ENCODE measurements at places on chromosomes 5 and 9. TPM values are rescaled to one million over a fixed set of nuclear protein-coding genes. Genes with fewer than 3 reads are reported as not detected.

- no peak for DNase-seq
Observed at GRCh38 chr5:55920784-55921183, 69.6 kb downstream of the IL31RA start.

GRCh38 chr9:20580673-20581072, 41.6 kb downstream of the MLLT3 start:
- no peak for DNase-seq

DNA sequence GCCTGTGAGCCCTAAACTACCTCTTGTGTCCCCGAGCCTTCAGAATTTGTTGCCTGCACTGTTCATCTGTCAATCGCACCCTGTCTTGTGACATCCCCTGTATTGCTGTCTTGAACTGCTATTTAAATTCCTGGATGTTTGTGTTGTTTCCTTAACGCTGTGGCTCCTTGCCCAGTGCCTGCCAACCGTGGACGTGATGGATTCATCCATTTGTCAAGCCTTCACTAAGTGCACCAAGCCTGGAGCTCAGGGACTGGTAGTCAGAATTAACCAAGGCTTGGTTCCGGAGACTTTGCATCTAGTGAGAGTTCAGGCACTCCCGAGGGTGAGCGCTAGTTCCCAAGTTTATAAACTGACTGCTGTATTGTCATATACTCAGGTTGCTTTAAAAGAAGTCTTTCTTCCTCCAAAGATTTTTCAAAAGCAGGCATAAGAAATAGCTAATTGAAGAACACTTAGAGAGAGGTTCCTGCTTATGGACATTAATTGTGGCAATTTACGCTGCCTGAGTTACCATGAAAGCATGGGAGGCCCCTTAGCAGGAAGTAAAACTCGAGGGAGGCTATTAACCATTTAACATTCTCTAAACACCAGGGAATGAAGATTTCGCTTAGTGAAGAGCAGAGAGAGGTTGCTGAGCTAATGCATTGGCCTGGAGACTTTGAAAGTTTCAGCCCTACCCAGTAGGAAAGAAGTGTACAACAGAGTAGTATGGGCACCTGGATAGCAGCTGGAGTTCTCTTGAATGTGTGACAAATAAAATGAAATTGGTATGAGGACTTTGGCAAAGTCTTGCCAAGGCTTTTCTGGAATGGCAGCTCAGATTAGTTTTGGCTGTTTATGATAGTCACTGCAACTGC, 29.0 kb downstream of the RGS3 start:
- no peak for DNase-seq

Gene C1QTNF3
- 1.1 TPM for polyA plus RNA-seq

Gene MRNIP
- polyA plus RNA-seq, result 14.9 TPM

DNA sequence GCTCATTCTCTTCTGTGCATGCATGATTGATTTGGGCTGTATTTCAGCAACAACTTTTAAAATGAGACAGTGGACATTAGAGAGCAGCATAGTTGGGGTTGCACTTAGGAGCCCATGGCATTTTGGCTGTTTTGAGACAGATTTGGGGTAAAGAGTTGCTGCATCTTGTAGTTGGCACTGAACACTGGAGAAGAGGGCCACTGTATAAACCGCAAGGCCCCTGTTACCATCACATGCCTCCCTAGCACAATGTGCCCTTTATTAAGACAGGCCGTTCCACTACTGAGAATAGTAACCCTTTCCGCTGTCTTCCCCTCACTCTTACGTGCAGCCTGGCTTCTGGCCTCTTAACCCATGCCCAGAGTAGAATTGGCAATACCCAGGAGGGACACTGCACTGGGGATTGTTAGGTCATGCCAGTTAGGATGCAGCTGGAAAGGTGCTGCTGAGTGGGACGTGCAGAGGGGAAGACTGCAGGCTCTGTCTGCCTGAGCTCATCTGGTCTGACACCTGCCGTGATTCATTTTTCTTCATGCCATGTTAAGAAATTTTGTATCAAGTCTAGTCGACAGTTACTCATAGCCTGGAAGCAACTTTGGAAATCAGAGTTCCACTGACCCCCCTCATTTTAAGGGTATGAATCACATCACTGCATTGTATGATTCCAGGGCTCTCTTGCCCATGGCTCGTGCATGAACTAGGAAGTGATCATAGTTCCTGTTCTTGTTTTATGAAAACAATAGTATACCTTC, 146.9 kb upstream of the DMRT1 start:
- peak; percentile 94 for DNase-seq

GRCh38 chr9:114272739-114273431, 50.0 kb upstream of the ORM1 start:
- DNase-seq, result no peak

Gene IFT74
- polyA plus RNA-seq, result 9.1 TPM

GRCh38 chr5:157203417-157203816, 22.8 kb downstream of the ITK start:
- no peak for DNase-seq

Gene CACFD1
- polyA plus RNA-seq, result 6.0 TPM

DNA sequence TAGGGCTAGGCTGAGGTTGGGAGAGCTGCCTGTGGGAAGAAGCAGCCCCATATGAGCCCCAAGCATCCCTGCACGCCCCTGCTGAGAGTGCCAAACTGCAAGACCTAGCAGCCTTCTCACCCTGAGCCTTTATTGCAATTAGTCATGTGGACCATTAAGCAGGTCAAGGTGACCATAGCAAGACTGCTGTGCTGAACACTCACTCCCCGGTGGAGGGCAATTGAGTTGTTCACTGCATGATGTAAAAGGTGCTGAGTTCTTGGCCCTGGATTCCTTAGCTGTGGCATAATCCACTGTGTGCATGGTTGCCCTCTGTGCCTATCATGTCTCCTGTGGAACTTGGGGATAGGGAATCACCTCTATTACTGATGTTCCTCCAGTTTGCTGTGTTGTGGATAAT, 131.1 kb downstream of the FOXD1 start:
- no peak for DNase-seq

Gene SHISAL2B
- polyA plus RNA-seq, result not detected

DNA sequence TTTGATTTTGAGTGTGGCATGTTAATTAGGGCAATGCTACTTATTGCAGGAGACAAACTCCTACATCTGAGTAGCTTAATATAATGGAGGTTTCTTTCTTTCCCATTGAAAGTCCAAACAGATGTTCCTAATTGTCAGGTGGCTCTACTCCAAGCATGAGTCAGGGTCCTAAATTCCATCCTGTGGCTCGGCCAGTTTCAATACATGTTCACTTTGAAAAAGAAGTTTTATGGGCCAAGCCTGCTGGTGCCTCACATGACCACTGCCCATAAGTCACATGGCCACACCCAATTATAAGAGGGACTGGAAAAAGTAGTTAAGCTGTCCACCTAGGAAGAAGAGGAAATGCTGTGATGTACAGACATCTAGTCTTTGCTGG, 170.4 kb downstream of the ARRDC3 start:
- DNase-seq, result no peak

Gene FBLL1
- not detected for polyA plus RNA-seq

GRCh38 chr9:27765266-27766072, 192.2 kb upstream of the C9orf72 start:
- DNase-seq, result no peak

Gene PCDHB15
- polyA plus RNA-seq, result 0.03 TPM

Gene FST
- 276 TPM for polyA plus RNA-seq

- DNase-seq, result no peak
Observed at GRCh38 chr9:13728131-13728530, 448.6 kb upstream of the MPDZ start.

DNA sequence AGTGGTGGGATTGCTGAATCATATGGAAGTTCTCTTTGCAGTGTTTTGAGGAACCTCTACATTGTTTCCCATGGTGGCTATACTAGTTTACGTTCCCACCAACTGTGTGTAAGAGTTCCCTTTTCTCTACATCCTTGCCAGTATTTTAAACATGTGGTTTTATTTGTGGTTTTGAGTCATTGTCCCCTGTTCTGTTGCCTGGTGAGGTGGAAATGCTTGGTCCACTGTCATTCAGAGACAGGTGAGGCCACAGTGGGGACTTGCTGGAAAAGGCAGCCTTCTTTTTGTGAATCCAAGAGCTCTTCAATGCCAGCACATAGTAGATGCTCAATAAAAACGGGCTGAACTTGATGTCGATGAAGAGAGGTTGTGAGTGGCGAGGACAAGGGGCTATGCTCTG, 44.2 kb downstream of the SH3PXD2B start:
- DNase-seq, result no peak

DNA sequence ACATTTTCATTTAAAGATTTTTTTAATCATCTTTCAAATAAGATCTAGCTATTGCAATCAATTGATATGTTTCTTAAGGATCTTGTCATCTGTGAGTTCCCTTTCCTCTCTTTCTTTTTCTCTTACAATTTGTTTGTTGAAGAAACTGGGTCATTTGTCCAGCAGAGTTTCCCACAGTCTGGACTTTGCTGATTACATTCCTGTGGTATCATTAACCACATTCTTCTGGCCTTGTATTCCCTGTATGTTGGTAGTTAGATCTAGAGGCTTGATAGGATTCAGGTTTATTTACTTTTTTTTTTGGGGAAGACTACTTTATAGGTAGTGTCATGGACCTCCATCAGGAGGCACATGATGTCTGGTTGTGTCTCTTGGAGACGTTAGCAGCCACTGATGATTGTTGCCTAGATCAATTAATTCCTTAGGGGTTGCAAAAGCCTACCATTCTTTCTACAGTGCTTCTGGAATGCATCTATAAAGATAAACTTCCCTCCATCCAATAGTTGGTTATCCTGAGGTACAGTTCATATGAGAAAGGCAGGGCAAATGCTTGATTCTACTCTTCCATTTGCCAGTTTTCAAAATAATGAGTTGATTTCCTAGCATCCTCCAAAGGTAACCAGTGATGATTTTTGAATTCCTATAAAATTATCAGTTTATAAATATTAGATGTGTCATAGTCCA, 14.3 kb downstream of the PDE8B start:
- DNase-seq, result no peak

Gene ARSI
- polyA plus RNA-seq, result 1.7 TPM

Gene SURF6
- 11.8 TPM for polyA plus RNA-seq

DNA sequence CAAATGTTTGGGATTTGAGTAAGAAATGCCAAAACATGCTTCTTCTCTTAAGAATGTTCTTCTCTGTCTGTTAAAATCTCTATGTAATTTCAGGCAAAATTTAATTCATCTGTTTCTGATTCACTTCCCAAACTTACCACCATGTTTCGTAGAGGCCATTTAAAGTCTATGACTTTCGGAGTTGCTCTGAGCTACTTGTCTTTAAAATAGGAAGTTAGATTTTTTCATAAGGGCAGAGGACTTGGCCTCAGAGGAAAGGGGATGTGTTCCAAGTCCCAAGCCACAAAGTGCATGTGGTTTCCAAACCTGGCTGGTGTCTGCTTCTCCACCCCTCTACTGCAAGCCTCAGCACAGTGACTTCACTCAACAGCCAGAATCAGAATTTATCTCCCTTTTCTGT, 111.3 kb upstream of the ADRA1B start:
- no peak for DNase-seq

GRCh38 chr5:179008667-179009066, 13.5 kb upstream of the GRM6 start:
- DNase-seq, result no peak

Gene CD180
- not detected for polyA plus RNA-seq

- DNase-seq, result no peak
Observed at GRCh38 chr5:131460133-131460532, 174.9 kb downstream of the RAPGEF6 start.

- no peak for DNase-seq
Observed at GRCh38 chr5:84091127-84091799, 293.4 kb downstream of the EDIL3 start.

DNA sequence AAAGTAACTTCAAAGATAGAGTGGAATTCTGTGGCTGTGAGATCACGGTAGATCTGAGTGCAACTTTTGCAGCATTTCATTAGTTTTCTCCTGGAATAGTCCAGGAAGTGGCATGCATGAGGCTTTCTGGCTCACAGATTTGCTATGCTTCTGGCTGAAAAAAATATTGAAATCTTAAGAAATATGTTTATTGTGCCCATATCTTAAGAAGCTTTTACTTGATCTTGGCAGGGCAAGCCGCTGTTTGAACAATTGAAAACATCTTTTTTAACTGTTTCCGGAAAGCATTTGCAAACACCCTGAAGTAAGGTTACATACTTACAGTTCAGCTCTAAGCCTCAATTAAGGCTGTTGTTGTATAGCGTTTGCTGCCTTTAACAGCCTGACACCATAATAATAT, 135.7 kb upstream of the GDNF start:
- DNase-seq, result no peak

Data from keratinocyte (primary cell).